ENCODE measurements at places on chromosomes 12 and 14. TPM values are rescaled to one million over a fixed set of nuclear protein-coding genes. Genes with fewer than 3 reads are reported as not detected.

SLC5A8 gene
- 1.7 TPM for total RNA-seq

- no peak for DNase-seq
These were observed 325.9 kb downstream of the ADAMTS20 start for GRCh38 chr12:43226151-43226550.

GRCh38 chr12:6639151-6639801 is 3.5 kb upstream of the LPAR5 start:
- no peak for DNase-seq

GRCh38 chr12:13342971-13343370 is 146.4 kb downstream of the EMP1 start:
- no peak for DNase-seq

- no peak for DNase-seq
These were observed 93.4 kb downstream of the SLC41A2 start for GRCh38 chr12:104864668-104865067.

All from skin of body (tissue), 3 donors.